ENCODE measurements at places on chromosomes 6 and 20. TPM values are rescaled to one million over a fixed set of nuclear protein-coding genes. Genes with fewer than 3 reads are reported as not detected.
A peak's percentile ranks its signal among the peaks of the same experiment; 100 is the strongest.

- DNase-seq: no peak
Observed at GRCh38 chr6:136405420-136406029, 115.9 kb upstream of the BCLAF1 start.

DNA sequence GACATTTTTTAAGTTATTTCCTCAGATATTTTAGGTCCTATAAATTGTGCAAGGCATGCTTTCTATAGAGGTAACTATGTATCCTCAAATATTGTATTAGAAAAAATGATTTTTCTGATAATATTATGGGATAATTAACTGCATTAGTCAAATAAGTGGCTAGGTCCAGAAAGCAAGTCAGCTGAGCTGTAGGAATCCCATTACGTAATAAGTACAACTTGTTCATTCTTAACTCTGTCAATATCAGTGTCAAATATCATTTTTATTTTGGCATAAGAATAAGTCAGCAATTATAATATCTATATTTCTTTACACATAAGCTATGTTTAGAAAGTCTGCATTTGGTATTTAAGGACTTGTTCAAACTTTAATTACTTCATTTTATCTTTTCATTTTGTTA is 830.9 kb upstream of the GJE1 start:
- no peak for DNase-seq

DNA sequence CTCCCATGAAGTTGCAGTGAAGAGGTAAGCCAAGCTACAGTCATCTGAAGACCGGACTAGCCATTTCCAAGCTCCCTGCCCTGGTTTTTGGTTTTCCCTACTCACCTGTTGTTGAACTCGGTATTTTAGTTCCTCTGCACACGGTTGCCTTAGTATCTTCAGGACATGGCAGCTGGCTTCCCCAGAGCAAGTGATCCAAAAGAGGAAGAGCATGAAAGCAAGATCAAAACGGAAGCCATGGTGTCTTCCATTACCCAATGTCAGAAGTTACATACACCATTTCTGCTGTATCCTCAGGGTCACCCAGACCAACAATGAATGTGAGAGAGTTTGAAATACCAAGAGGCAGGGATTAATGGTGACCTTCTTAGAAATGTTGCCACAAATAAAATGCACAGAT is 276.6 kb upstream of the CNR1 start:
- no peak for DNase-seq

DNA sequence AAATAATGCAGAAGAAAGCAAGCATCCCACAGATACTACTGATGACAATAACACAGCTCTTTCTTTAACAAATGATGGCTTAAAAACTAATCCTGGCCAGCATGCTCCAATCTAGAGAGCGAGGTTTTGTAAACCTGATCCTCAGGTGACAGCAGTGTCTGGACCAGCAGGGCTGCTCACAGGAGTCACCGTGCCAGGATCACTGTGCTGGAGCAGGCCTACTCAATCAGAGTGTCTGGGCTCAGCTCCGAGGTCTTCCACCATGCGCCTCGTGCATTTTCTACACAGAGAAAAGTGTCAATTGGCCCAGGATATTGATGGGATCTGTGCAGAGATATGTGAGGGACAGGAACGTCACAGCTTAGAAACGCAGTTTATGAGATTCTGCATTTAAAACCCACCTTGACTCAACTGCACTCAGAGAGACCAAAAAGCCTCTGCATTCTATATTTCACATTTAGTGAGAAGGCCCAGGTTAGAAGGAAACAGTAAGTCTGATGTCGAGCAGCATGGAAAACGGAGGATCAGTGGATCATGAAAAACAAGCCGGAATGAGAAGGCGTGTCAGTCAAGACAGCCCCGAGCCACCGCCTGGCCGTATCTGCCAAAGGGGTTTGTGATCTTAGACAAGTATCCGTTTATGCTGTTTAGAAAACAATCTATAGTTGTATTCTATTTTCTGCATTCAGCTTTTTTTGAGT is 7.8 kb downstream of the RAMACL start:
- no peak for DNase-seq

DNA sequence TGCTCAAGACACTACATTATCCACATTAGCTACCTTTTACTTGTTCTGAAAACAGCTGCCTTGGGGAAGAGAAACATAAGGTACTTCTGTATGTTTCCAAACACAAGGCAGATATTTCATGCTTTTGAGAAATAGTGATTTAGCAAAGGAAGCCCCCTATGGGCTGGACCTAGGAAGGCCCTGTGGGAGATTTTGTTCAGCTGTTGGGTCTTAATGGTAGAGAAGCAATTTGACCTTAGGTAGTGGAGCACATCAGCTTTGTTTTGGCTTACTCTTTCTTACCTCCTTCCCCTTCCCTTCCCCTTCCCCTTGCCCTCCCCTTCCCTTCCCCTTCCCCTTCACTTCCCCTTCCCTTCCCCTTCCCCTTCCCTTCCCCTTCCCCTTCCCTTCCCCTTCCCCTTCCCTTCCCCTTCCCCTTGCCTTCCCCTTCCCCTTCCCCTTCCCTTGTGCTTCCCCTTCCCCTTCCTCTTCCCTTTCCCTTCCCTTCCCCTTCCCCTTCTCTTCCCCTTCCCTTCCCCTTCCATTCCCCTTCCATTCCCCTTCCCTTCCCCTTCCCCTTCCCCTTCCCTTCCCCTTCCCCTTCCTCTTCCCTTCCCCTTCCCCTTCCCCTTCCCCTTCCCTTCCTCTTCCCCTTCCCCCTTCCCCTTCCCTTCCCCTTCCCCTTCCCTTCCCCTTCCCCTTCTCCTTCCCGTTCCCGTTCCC is 84.6 kb downstream of the ANKS1A start:
- DNase-seq: no peak

DNA sequence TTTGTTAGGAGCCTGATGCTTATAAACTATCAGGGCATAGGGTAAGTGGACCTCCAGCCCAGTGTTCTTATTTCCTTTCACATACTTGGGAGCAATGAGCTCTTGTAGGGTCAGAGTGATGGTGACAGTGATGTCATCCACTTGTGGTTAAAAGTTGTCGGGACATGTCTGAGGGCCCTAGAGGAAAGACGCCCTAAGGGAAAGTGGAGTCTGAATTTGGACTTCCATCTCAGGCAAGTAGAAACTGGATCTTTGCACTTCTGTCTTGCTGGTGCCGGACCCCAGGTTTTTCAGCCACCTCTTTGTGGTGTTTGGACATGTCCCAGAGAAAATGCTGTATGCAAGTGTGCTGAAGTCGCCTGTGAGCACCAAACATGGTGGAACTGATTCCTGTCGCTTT is 900.5 kb downstream of the C6orf118 start:
- DNase-seq: no peak

DNA sequence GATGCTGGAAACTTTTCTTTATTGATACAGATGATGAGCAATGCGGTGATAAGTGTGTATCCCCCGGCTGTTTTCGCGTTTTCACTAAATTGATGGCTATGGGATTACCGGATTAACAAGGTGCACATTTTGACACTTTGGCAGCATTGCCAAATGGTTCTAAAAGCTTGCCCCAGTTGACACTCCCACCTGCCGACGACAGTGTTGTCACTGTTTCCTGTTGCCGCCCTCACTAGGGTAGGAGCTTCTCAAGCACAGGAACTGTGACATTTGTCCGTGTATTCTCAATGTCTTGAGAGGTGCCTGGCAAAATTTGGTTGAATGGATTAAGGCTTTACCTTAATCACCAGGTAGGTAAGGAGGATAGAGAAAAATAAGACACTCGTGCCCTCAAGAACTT is 9.8 kb upstream of the MAPK13 start:
- DNase-seq: peak; percentile 75

- peak; percentile 79 for DNase-seq
Observed at GRCh38 chr6:157764178-157765068, 58.6 kb upstream of the SNX9 start.

- DNase-seq: no peak
Observed at GRCh38 chr6:109258129-109258528, 124.1 kb downstream of the CD164 start.

DNA sequence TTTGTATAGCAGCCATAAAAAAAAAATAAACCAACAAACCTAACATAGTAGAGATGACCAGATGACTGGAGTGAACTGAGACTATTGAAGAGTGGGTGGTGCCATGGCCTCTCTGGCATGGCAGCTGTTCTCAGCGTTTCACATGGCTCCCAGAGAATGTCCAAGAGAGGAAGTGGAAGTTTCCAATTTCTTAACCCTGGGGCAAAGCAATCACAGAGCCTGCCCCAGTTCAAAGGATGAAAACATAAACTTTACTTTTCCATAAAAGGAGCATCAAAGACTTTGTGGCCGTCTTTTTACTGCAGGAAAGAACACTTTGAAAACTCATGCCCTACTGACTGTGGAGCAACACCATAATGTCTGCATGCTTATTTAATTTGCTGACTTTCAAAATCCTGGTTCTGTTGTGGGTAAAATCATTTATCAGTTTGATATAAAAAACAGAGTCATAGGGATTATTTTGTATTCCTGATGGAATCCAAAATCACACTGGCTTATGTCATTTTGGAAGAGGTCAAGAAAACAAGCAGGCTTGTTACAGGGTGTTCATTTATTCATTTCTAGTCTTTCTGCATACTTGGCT is 165.4 kb downstream of the SLC35B3 start:
- DNase-seq: no peak

- peak; percentile 50 for DNase-seq
Observed at GRCh38 chr6:127516662-127517273, 2.4 kb downstream of the MTCL3 start.

- DNase-seq: no peak
Observed at GRCh38 chr6:22546236-22546635, 23.1 kb upstream of the HDGFL1 start.

GRCh38 chr6:113182370-113183141 is 674.6 kb upstream of the MARCKS start:
- no peak for DNase-seq

- no peak for DNase-seq
Observed at GRCh38 chr6:149223904-149224351, 93.6 kb upstream of the TAB2 start.

- no peak for DNase-seq
Observed at GRCh38 chr20:45462711-45463509, 6.6 kb upstream of the WFDC2 start.

- DNase-seq: no peak
Observed at GRCh38 chr6:132648356-132648755, 10.6 kb downstream of the TAAR1 start.

DNA sequence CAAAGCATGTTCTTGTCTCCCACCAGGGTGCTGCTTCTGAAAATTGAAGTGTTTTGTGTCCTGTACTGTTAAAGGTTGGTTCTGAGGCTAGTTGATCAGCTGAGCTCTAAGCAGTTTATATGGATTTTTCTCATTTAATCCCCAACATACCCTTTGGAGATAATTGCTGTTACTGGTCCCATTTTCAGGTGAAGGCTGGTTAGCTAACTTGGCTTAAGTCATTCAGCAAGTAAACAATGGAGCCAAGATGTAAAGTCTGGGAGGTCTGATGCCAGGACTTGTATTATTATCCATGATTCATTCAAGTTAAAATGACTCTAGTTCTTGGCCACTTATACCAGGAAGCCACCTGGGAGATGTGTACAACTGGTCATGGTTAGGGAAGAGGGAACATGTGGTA is 42.5 kb upstream of the FERMT1 start:
- DNase-seq: no peak

DNA sequence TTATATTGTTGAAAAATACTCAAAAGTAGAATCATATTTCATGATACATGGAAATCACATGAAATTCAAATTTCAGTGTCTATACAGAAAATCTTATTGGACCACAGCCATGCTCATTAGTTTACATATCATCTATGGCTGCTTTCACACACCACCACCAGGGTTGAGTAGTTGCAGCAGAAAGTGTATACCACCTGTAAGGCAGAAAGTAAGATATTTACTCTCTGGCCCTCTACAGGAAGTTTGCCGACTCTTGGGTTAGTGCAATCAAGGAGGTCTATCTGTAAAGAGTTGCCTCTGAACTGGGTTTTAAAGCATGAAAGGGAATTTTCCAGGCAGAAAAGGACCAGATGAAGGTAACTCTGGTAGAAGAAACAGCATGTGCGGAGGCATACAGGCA is 432.3 kb downstream of the DHX35 start:
- no peak for DNase-seq

GRCh38 chr6:34546551-34547321 is 9.4 kb downstream of the SPDEF start:
- no peak for DNase-seq

DNA sequence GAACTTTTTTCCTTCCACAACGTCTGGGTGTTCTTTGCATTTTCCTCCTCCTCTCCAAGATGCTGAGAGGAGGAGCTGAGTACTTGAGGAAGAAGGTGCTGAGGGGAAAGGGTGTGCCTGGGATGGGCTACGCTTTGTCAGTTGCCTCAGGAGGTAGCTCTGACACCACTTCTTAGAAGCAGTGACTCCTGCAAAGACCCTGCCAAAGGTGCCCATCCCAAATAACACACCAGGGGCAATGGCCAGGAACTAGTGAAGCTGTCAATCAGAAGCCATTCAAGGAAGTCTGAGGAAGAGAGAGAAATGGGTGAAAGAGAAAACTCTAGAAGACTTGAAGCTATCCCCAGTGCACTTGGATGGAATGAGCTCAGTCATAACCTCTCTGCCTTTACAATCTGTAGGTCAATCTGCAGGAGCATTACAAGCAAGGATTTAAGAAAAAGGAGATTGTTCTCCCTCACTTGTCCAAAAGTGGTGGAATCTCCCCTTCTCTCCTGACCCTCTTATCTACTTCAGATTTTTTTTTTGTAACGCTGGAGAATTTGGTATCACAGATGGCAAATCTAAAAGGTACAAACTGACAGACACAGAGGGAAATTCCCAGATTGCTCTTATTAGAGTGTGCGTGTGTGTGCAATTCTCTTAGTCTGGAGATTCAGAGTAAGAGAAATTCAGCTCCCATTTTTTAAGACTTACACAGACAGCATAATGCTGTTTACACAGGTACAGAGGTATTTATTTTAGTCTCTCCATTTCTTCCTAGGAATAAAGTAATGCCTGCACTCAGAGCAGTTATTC is 242.6 kb downstream of the GMPR start:
- no peak for DNase-seq

GRCh38 chr20:5608104-5608441 is 142.1 kb upstream of the SHLD1 start:
- DNase-seq: no peak

Gene TRIM15
- total RNA-seq: 0.41 TPM

Gene STMN3
- total RNA-seq: 7.1 TPM

Gene NELFE
- 82.0 TPM for total RNA-seq

Gene UST
- 0.92 TPM for total RNA-seq

Gene PTCHD4
- not detected for total RNA-seq

Gene LY86
- 0.57 TPM for total RNA-seq

Gene KCNQ5
- 15.3 TPM for total RNA-seq

Gene ANKRD66
- total RNA-seq: not detected

Gene C2
- total RNA-seq: 1.4 TPM

Gene SMIM28
- total RNA-seq: not detected
